Mesangial cell (primary cell): ENCODE measurements at places on chromosomes 3 and 15. TPM values are rescaled to one million over a fixed set of nuclear protein-coding genes. Genes with fewer than 3 reads are reported as not detected.

TTLL13 gene
- total RNA-seq: under 0.01 TPM in 1 of 2 replicates, not detected in the other

AGTR1 gene
- 0.13 and 0.16 TPM in 2 replicates for total RNA-seq

SUSD5 gene
- 2.5 and 7.5 TPM in 2 replicates for total RNA-seq

SERPINI2 gene
- not detected in 2 replicates for total RNA-seq

PHLDB2 gene
- total RNA-seq: 33.7 and 44.0 TPM in 2 replicates

CPLX3 gene
- total RNA-seq: not detected in 2 replicates

OR5K2 gene
- total RNA-seq: not detected in 2 replicates

ASB14 gene
- total RNA-seq: not detected in 2 replicates

PAQR5 gene
- total RNA-seq: 0.81 and 0.89 TPM in 2 replicates

HRG gene
- total RNA-seq: not detected in 2 replicates

NEK10 gene
- under 0.01 and 0.33 TPM in 2 replicates for total RNA-seq

BBX gene
- 21.5 and 28.5 TPM in 2 replicates for total RNA-seq

AADACL2 gene
- not detected in 2 replicates for total RNA-seq

GPR149 gene
- not detected in 2 replicates for total RNA-seq

GOLGA8N gene
- 0.16 and 1.9 TPM in 2 replicates for total RNA-seq

MOBP gene
- total RNA-seq: not detected in 2 replicates

DBR1 gene
- 8.9 and 11.7 TPM in 2 replicates for total RNA-seq

GXYLT2 gene
- total RNA-seq: 17.6 and 51.1 TPM in 2 replicates

IL17RD gene
- 12.9 and 31.3 TPM in 2 replicates for total RNA-seq

GABRA5 gene
- total RNA-seq: 0.25 and 0.33 TPM in 2 replicates

FBXW12 gene
- 0.25 TPM in 1 of 2 replicates, not detected in the other for total RNA-seq

C3orf20 gene
- total RNA-seq: not detected in 2 replicates

PLA1A gene
- 0.16 and 3.9 TPM in 2 replicates for total RNA-seq

C3orf49 gene
- not detected in 2 replicates for total RNA-seq

SLC27A2 gene
- under 0.01 and 0.76 TPM in 2 replicates for total RNA-seq

IQCF5 gene
- total RNA-seq: not detected in 2 replicates

WNT5A gene
- total RNA-seq: 47.7 and 58.7 TPM in 2 replicates

CD96 gene
- total RNA-seq: 0.13 TPM in 1 of 2 replicates, not detected in the other

PDIA3 gene
- total RNA-seq: 138 and 196 TPM in 2 replicates

TNFSF10 gene
- total RNA-seq: 61.1 and 301 TPM in 2 replicates

MEGF11 gene
- 0.16 and 0.38 TPM in 2 replicates for total RNA-seq

FRMD5 gene
- 8.5 and 10.8 TPM in 2 replicates for total RNA-seq

GHRL gene
- total RNA-seq: not detected in 2 replicates

MESP1 gene
- total RNA-seq: 1.8 and 4.3 TPM in 2 replicates

CLRN1 gene
- total RNA-seq: not detected in 2 replicates

GPR27 gene
- 0.81 and 0.89 TPM in 2 replicates for total RNA-seq

DYNLT2B gene
- 9.5 and 17.0 TPM in 2 replicates for total RNA-seq

MPI gene
- total RNA-seq: 61.3 and 68.7 TPM in 2 replicates
